SJSA1 (cell line): ENCODE measurements at places on chromosomes 12 and 14. TPM values are rescaled to one million over a fixed set of nuclear protein-coding genes. Genes with fewer than 3 reads are reported as not detected.

DNA sequence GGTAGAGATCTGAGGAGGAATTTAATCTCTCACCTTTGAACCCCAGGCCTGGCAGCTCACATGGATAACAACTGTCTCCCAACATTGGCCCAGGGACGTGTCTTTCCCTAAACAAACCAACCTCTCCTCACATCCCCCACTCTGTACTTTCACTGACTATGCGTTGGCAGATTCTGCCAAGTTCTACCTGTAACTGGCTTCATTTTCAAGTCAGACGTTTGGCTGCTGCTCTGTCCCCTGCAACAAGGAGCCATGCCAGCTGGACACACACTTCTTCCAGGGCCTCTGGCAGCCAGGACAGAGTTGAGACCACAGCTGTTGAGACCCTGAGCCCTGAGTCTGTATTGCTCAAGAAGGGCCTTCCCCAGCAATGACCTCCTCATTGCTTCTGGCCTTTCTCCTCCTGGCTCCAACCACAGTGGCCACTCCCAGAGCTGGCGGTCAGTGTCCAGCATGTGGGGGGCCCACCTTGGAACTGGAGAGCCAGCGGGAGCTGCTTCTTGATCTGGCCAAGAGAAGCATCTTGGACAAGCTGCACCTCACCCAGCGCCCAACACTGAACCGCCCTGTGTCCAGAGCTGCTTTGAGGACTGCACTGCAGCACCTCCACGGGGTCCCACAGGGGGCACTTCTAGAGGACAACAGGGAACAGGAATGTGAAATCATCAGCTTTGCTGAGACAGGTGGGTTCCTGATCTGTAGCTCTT lies at the start of gene INHBC:
INHBC (plus strand) TSS at position 268 of the 707 bp plus-strand sequence; CDS start at position 371, 103 bp downstream.
- no peak for DNase-seq

- peak; percentile 33 for DNase-seq
Measured at GRCh38 chr12:3236345-3237187, 159.4 kb downstream of the TSPAN9 start.

The CISTR gene
- not detected in 2 replicates for total RNA-seq

DNA sequence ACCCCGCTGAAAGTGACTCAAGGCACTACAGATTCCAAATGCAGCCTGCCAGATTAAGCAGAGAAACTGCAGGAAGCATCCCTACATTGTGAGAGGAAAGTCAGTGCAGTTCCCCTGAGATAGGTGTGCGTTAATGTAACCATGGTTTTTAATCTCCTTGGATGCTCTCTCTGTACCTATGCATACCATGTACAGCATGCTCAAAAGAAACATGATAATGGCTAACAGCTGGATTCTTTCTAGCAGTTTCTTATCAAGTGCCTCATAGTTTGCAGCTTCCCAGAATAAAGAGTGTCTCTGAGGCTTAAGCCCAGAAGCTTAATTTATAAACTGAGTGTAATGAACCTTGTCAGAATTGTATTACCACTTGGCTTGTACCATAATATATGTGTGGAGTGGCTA lies 17.1 kb upstream of the MDM1 start:
- DNase-seq, result no peak

The VWF gene
- 0.09 and 0.50 TPM in 2 replicates for total RNA-seq

DNA sequence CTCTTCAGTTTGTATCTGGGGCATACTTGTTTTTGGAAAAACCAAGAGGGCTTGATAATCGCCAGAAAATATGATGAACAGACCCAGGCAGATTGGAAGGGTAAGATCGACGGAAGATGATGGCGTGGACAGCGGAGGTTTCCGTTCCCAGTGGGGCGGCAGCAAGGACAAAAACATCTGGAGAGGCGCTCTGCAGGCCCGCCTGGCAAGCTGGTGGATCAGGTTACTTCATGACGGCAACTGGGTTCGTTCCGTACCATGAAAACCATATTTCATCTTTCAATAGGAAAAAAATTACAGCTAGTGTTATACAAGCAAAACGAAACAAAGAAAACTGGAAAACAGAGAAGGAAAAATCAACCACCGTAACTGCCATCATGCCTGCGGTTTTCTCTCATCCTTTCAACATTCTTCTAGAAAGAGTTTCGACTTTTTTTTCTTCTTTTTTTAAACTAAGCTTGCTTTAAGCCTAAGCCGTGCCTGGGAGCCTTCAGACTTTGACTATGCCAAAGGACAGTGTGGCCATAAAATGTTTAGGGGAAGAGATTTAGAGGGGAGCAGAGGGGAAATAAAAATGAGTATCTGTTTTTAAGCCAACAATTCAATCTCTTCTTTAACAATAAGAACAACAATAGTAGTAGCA lies 210.5 kb downstream of the FOXN3 start:
- DNase-seq, result no peak

DNA sequence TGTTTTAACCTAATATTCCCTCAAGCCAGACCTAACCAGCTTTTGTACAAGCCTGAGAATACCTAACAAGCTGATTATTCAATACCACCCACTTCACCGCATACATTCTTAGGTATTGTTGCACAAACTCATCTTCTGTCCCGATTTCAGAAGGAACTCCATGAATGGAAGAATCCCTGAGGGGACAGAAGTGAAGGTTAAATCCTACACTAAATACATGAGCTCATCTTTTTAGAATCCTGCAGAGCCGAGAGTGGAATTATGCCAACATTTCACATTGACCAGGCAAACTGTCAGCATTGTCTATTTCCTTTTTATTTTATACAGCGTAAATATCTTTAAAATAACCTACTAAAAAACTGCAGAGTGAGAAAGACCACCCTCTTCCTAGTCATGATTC lies 140.7 kb upstream of the PRICKLE1 start:
- no peak for DNase-seq

The TMTC1 gene
- total RNA-seq, result 0.21 TPM in 1 of 2 replicates, not detected in the other

The DEPDC4 gene
- total RNA-seq, result 1.9 and 2.5 TPM in 2 replicates
